Osteocyte (in vitro differentiated cells): ENCODE measurements at places on chromosomes 5 and 9.

GRCh38 chr9:69370430-69370829, 45.4 kb downstream of the ENTREP1 start:
- DNase-seq, result no peak

DNA sequence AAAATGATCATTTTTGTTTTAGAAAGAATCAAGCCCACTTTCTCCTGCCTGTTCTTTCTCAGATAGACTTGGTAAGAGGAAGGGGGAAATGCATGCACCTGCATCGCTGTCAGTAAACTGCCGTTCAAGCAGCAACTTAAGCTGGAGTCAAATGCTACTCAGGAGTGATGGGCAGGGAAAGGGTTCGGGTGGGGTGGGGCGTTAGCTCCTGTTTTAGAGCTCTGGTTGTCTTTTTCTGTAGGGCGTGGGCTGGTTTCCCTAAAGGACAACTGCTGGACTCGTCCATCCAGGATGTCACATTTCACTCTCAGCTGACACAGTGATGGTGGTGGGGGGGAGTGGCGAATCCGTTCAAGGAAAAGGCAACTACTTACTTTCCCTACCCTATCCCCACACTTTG, 75.0 kb downstream of the NDFIP1 start:
- DNase-seq, result no peak

GRCh38 chr9:129632460-129632859, 6.5 kb downstream of the NTMT1 start:
- no peak for DNase-seq

GRCh38 chr9:28289746-28290145, 716.5 kb upstream of the C9orf72 start:
- no peak for DNase-seq

DNA sequence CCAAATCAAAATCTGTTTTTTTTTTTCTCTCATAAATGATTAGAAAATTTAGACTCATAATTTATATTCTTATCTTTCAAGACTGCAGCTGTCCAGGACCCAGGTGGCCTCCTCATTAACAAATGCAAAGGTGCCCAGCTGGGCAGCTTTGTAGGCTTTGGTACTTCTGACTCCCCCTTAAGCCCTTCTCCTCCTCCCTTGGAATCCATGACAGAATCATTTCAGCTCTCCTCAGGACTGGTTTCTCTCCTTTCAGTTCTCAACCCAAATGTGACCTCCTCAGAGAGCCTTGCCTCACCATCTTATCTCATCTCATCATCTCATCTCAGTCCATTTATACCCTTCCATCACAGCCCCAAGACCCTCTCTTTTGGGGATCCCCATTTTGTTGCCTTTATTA, 221.7 kb downstream of the KIAA0825 start:
- DNase-seq, result no peak

DNA sequence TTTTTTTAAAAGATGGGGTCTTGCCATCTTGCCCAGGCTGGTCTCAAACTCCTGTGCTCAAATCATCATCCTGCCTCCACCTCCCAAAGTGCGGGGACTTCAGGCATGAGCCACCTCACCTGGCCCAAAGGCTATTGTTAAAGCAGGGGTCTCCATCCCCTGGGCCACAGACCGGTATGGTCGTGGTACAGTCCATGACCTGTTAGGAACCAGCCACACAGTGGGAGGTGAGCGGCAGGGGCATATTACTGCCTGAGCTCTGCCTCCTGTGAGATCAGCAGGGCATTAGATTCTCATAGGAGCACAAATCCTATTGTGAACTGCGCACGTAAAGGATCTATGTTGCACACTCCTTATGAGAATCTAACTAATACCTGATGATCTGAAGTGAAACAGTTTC, 7.3 kb upstream of the NOL6 start:
- no peak for DNase-seq

GRCh38 chr9:93317495-93318094, 133.7 kb downstream of the WNK2 start:
- peak; percentile 80 for DNase-seq

GRCh38 chr5:172411484-172412072, 42.7 kb downstream of the SH3PXD2B start:
- no peak for DNase-seq

GRCh38 chr5:32869216-32869615, 158.1 kb downstream of the NPR3 start:
- DNase-seq, result no peak

DNA sequence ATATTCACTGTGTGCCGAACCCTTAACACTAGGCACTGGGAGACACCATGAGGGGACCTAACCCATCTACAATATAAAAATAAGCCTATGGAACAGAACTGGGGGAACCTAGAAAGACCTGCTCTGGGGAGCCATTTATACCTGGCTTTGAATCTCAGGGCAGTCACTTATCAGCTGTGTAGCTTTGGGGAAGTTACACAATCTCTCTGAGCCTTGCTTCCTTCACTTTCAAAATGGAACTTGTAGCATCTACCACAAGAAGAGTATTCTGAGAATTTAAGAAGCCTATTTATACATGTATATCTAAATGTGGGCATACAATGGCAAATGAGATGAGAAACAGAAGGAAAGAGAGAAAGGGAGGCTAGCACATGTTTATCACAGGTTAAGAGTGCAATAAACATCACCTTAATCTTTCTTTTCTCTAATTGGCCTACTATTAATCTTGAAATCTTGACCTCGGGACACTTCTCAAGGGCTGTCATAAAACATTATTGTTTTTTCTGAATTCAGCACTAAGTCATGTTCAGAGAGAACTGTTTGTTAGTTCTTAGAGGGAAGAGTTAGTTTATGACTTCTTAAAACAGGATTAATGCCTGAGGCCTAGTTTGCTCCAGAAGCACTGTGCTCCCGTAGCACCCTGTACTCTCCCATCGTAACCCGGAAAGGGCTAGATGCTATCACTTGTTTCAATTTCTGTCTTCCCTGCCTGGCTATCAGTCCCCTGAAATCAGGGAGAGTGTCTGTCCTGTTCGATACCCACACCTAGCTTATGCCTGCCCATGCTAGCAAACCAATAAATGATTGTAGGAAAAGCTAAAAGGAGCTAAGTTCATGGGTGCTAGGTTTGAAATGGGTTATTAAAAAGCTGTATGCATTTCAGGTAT, 606.4 kb upstream of the CLINT1 start:
- DNase-seq, result no peak

GRCh38 chr9:2173170-2173569, 158.0 kb downstream of the SMARCA2 start:
- no peak for DNase-seq

GRCh38 chr5:57302164-57302563, 128.3 kb downstream of the GPBP1 start:
- DNase-seq, result no peak

GRCh38 chr5:169627551-169627950, 9.5 kb upstream of the DOCK2 start:
- DNase-seq, result no peak

DNA sequence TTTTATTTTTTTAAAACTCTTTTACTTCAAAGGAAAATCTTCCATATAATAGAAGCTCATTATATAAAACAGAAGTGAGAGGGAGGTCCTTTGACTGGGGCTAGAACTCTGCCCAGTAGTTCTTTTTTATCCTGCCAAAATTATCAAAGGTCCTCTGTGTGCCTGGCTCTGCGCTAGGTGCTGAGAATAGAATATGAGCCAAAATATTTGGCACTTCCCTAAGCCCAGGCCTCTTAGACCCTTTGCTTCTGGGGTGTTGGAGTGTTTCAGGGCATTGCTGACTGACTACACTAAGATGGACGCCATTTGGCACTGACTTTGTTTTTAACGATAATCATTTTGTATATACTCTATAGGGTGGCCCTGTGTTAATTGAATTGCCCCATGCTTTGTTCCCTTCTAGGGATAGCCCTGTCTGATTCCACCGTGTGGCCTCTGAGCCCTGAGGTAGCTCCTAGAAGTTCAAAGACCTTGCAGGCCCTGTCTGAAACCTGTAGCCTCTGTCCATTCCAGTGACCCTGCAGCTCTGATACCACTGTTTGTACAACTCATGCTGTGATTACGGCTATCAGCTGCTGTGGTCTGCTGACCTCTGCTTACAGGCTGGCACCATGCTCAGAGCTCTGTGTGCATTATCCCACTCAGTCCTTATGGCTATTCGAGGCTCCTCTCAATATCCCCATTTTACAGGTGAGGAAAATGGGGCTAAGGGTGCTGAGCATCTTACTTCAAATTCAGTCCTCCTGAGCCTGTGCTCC, 84.3 kb upstream of the SHB start:
- DNase-seq, result no peak

- peak; percentile 86 for DNase-seq
Observed at GRCh38 chr5:14144586-14145434, 1.7 kb downstream of the TRIO start.

DNA sequence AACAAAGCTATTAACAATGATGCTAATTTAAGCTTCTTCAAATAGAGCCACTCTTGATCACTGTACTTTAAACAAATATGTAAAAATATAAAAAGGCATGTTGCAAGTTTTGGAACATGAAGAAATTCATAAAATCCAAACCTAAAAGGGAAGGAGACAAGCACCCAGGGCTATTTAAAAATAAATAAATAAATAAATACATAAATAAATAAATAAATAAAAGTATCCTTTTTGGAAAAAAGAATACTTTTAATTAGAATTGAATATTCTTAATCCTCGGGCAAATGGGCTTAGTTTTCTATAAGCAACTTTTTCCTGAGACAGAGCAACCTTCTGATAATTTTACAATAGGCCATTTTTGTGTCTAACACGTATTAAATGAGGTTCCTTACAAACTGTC, 147.5 kb upstream of the PCA3 start:
- DNase-seq, result no peak

DNA sequence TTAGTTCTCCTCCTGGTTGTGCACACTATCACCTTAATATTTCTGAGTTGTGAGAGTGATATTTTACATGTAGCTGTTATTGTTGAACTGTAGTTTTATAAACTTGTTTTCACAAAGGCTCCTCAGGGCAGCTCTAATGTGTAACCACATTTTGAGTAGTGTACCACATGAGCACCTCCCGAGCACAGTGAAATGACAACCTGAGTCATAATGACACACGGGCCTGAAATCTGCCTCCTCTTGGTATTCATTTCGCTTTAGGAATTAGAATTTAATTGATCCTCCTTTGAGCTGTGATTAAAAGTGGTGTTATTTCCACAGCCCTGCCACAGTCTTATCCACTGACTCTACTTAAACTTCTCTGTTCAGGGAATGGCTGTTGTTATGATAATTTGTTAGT, 7.9 kb downstream of the MTRR start:
- DNase-seq, result no peak

DNA sequence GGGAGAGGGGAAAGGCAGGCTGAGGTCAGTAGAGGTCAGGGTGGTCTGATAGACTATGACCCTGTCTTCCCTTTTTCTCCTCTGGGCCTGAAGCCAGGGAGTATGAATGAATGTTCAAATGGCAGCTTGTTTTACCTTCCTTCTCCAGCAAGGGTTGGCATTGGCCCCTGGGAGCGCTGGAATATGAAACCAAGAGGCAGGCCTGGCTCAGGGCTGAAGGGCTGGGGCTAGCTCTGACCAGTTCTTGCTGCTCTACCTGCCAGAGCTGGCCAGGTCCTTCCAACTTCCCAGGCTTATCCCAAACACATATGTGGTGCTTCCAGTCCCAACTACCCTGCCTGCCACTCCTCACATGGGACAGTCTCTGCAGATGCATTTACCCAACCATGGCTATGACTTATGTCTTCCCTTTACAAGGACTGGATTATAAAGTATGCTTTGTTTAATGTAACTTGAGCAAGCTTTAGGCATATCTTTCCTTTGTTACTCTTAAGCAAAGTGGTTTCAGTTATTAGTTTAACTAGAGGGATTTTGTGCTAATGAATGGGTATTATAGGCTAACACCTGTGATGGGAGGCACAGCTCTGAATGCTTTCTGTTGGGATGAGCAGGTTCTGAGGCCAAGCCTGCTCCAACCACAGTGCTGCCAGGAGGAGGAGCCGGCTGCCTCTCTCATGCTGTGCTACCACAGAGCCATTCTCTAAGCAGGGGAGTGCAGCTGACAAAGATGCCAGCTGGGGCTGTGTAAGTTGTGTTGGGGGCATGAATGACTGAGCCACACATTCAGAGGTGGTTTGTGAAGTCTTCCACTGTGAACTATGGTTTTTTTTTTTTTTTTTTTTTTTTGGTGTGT, 6.1 kb downstream of the CCNI2 start:
- DNase-seq, result peak; percentile 75

GRCh38 chr9:5920860-5921328, 30.2 kb downstream of the MLANA start:
- no peak for DNase-seq
